Effector memory CD8-positive, alpha-beta T cell (primary cell): ENCODE measurements at places on chromosomes 4 and X.

GRCh38 chr4:180134091-180134866, 2108.9 kb upstream of the TENM3 start:
- DNase-seq, result no peak

DNA sequence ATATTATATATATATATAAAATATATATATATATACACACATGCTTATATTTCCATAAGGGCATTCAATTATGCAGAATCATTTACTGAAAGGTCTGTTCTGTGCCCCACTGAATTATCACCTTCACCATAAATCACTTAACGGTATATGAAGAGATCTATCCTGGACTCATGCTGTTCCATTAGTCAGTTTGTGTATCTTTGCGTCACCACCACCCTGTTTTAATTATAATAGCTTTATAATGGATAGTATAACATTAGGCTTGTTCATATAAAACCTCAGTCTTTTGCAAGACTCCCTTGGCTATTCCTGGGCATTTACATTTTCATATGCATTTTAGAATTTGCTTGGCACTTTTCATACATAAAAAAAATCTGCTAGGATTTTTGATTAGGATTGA, 19.1 kb downstream of the WDR17 start:
- DNase-seq, result no peak

DNA sequence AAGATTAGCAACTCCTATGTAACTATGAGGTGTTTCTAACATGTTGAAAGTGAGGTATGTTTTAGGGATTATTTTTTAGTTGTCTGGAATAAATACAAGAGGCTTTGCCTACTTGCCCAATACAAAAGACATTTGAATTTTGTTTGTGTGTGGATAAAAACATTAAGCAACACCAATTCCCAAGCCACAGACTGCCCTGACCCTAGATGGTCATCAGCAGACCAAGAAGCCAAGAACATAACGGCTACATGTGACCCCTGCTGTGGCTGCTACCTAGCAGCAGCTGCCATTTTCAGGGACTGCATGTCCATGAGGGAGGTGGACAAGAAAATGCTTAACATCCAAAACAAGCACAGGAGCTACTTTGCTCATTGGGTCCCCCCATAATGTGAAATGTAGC, 70.5 kb upstream of the QRFPR start:
- DNase-seq, result no peak

DNA sequence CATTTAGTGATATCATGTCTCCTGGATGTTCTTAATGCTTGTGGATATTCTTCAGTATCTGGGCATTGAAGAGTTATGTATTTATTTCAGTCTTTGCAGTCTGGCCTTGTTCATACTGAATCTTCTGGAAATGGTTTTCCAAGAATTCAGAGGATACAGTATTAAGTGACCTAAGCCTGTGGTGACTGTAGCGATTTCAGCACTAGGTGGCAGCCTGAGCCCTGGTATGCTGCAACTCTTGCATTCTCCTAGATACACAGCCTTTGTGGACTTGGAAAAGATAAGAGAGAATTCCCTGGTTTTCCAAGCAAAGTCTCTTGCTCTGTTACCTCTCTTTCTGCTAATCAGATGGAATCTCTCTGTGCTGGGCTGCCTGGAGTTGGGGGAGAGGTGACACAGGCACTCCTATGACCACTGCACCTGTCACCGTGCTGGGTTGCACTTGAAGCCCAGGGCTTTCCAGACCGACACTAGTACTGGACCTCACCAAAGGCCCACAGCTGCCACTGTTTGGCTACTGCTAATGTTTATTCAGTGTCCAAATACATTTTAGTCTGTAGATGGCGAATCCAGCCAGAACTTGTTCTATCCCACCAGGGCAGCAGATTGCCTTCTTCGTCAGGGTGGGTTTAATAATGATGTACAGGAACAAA, 19.3 kb upstream of the SPIN2A start:
- DNase-seq, result no peak

DNA sequence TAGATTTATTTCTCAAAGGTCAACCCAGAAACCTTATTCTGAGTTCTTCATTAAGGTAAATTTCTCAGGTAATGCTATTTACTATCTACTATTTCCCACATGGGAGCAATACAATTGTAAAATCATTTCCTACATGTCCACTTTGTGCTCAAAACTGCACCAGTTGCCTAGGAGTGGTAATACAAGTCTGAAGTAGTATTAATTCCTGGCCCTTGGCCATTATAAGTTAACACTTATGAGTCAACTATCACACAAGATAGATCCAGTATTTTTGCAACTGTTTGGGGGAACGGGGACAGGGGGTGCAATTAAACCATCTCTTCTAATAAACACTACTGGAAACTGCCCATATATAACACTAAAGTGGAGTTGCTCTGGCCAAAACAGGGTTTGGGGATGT, 48.9 kb downstream of the ACSL4 start:
- no peak for DNase-seq

- DNase-seq, result no peak
Observed at GRCh38 chr4:123364906-123365305, 31.7 kb upstream of the SPRY1 start.

DNA sequence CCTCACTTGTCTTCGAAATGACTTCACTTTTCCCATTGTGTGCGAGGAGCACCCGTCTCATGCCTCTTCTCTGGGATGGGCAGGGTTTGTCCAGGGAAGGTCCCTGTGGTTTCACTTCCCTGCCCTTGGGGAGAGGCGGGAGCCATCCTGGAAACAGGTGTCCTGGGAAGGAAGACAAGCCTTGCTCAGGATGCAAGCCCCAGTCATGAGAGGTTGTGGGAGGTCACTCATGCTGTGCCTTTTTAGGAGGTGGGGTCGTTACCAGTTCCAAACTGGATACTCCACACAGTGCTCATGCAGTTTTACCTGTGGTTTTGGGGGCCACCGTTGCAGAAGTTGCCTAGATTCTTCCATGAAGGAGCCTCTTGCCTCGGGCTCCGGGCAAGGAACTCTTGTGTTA, 3.8 kb downstream of the RGS12 start:
- DNase-seq, result no peak

- DNase-seq, result no peak
Observed at GRCh38 chr4:20259707-20260106, 8.0 kb downstream of the SLIT2 start.

DNA sequence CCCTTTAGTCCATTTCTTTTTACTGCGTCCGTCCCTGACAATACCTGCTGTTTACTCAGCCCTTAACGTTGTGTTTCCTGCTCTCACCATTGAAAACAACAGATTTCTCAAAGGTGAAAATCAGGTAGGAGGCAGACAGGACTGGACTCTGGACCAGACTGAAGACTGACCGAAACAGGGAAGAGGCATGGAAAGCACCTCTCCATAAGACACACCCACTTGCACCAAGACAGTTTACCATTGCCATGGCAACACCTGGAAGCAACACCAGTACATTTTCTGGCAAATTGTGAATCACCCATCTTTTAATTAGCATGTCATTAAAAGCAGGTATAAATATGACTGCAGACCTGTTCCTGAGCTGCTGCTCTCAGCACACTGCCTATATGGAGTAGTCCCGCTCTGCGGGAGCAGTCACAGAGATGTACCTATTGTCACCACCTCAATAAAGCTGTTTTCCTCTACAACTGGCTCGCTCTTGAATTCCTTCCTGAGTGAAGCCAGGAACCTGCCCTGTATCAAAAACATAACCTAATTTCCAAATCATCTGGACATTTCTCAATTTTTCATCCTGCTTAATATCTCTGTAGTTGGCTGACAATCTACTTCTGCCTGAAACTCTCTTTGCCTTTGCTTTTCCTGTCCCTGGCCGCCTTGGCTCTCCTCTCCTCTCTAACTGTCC, 117.0 kb downstream of the RNF150 start:
- no peak for DNase-seq

- no peak for DNase-seq
Observed at GRCh38 chrX:68252664-68253063, 180.6 kb downstream of the OPHN1 start.

- DNase-seq, result no peak
Observed at GRCh38 chr4:162392946-162393345, 229.1 kb upstream of the FSTL5 start.

- DNase-seq, result no peak
Observed at GRCh38 chr4:141311246-141312204, 90.8 kb downstream of the ZNF330 start.

DNA sequence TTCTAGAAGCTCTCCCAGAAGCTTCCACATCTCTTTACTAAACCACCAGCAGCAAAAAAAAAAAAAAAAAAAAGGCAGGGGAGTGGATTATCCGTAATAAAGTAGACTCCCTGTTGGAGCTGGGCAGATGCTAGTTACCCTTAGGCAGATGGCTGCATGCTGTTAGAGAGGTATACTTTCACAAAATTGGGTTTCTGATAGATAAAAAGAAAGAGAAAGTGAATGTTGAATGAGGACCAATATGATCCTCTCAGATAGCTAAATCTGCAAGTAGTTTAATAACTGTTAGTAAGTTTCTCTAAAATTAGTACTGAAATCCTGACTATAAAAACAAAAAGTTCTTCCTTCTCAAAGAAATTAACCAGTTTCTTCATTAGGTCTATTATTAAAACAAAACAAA, 195.4 kb downstream of the ANAPC10 start:
- no peak for DNase-seq

DNA sequence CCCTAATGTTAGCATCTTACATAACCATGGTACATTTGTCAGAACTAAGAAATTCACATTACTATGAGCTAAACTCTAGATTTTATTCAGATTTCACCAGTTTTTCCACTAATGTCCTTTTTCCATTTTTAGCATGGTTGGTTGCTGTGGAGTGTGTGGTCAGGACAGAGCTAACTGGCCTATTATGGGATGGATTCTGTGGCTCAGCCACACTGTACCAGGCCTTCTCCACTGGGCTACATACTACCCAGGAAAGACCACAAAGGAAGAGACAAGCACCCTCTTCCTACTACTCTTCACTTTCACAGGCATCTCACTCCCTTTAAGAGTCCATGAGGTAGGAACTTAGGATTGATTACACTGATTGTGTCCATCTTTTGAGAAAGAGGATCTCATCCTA, 67.4 kb downstream of the ZNF827 start:
- no peak for DNase-seq

DNA sequence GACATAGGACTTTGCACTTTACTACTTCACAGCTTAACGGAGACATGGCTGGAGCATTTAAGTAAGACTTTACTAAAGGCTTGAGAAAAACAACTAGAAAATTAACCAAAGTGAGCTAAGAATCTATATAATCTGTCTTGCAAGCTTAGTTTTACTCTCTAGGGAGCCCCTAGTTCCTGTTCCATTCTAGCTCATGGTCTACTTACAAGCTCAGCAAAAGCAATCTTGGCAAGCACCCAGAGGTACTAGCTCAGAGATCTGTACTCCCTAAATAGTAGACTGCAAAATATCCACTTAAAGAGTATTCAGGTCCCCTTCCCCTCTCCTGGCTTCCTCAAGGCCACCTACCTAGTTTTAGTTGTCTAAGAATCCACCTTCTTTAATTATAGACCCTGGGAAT, 469.0 kb downstream of the IDS start:
- no peak for DNase-seq

DNA sequence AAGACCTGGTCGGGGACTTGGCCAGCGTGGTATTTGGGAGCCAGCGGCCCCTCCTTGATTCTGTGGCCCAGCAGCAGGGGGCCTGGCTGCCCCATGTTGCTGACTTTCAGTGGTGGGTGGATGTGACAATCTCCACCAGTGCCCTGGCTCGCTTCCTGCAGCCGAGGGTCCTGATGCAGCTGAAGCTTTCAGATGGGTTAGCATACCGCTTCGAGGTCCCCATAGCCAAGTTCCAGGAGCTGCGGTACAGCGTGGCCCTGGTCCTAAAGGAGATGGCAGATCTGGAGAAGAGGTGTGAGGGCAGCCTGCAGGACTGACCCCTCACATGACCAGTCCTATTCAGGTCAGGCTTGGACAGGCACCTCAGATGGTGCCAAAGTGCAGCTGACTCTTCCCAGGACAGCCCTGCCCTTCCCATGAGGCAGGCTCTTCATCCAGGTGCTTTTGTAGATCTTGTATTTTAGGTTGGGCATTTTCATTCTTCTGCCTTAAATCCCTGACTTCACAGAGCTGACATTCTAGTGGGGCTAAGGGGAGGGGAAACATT, 15.1 kb downstream of the LNX1 start:
- no peak for DNase-seq

GRCh38 chr4:107363125-107363524, 327.0 kb upstream of the DKK2 start:
- DNase-seq, result no peak

- DNase-seq, result no peak
Observed at GRCh38 chr4:19193274-19193981, 1058.3 kb upstream of the SLIT2 start.

DNA sequence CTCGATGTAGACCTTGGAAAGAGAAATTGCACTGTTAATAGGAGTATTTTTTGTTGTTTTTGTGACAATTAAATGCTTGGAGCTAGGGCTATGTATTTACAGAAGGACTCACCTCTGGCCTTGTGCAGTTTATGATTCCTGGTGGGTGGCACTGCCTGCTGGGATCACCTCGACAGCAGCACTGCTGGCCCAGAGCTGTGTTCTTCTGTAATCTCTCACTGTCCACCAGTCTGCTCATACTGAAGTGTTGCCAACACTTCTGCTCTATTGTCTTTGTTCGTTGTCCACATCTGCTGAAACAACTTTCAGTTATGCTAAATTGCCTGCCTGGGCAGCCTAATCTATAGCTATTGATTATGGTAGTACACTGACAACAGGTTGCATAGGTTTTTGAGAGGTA, 194.4 kb upstream of the ANK2 start:
- DNase-seq, result no peak

DNA sequence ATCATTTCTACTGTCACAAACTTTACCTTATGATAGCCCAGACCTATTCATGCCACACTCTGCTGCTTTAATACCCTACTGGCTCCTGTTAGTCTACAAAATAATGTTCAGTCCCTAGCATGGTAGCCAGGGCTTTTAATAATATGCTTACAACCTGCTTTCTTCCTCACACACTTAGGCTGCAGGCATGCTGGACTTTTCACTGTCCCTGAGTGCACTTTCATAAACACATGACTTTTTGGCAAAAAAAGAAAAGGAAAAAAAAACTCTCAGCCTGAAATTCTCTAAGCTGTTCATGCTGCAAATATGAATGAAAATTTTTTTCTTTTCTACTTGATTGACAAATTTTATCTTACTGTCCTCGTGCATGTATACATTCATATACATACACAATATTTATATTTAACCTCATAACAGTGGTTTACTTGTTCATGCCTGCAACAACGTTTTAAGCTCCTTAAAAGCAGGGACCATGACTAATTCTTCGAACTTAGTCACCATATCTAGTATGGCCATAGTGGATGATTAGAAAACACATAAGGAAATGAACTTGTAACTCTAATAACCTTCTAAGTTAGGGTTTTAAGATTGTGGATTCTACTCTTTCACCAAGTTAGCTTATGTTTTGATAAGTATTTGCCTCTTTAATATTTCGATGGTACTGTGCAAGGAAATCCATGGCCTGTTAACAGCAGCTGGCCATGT, 229.5 kb downstream of the SPCS3 start:
- no peak for DNase-seq

GRCh38 chrX:97766501-97767095, 882.9 kb downstream of the RPA4 start:
- no peak for DNase-seq

GRCh38 chr4:184558996-184559395, 84.6 kb upstream of the IRF2 start:
- DNase-seq, result no peak
